ENCODE measurements at places on chromosomes 1 and 21.

DNA sequence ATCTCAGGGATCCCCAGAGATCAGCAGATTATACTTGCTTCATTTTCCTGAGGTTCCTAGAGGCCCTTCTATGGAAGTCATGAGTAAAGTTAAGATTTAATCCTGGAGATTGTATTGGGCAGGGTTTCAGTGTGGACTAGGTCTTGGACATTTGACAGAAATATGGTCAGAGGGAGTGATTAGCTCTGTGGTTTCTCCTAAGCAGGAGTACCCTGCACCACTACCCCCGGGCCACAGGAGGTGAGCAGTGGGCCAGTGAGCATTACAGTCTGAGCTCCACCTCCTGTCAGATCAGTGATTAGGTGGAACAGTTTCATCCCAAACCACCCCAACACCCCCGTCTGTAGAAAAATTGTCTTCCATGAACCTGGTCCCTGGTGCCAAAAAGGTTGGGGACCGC is 43.2 kb downstream of the PHACTR4 start:
- DNase-seq = no peak

- DNase-seq = no peak
Measured at GRCh38 chr1:17089506-17089905, 29.7 kb downstream of the PADI2 start.

DNA sequence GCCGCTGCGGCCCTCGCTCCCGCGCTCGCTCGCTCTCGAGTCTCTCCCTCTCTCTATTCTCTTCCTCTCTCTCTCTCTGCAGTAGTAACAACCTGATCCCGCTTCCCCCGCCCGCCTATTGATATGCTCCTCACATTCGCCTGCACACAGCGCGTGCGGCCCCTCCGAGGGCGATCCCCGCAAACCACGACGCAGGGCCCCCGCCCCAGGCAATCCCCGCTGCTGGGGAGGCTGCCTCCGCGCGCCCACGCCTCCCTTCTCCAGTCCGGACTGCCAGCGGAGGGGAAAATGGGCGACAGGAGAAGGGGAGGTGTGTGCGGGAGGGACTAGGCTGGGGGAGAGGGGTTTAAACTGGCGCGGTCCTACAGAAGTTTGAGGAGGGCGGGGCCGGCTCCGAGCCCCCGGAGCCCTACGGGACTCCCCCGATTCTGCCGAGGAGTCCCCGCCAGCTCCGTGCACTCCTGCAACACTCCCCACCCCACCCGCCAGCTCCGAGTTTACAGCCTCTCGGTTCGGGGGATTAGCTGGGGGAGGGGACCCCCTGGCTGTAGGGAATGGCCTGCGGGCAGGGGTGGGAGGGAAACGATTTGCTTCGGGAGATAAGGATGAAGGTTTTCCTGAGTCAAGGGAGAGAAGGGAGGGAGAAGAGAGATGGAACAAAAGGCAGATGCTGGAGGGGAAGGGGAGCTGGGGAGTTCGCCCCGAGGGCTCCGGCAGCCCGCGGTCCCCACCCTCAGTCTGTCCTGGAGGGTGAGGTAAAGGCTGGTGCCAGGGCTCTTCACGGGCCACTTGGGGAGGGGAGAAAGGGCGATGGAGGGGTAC is 66.6 kb downstream of the SYT2 start:
- no peak for DNase-seq

DNA sequence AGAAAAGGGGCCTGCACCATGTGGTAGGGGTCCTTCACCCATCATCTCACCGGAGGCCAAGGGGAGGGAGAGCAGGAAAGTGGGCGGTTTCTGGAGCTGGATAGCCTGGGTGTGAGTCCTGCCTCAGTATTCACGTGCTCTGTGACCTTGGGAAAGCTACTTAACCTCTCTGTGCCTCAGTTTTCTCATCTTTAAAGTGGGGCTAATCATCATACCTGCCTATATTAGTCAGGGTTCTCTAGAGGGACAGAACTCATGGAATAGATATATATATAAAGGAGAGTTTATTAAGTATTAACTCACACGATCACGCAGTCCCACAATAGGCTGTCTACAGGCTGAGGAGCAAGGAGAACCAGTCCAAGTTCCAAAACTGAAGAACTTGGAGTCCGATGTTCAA is 78.7 kb downstream of the FBXO2 start:
- DNase-seq = no peak

DNA sequence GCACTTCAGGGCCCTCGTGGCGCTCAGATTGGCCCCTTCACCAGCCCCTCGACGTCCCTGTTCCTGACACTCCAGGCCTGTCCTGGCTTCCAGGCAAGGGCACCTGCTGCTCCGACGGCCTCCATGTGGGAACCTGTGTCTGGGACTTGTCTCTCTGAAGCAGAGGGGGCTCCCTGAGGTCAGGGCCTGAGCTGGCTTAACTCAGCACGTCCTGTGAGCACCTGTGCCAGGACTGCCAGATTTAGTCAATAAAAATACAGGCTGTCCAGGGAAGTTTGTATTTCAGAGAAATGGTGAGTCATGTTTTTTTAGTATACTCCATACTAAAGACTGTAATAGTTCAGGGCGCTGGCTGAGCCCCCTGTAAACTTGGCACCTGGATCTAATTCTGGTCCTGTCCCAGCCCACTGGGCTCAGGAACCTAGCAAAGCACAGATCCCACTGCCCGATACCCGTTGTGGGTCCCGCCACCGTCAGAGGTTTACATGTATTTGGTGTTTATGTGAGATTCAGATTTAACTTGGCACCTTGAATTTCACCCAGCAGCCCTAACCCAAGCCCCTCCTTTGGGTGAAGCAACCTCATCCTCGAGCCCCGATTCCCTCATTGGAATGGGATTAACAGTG is 109.9 kb upstream of the IFFO2 start:
- DNase-seq = no peak

DNA sequence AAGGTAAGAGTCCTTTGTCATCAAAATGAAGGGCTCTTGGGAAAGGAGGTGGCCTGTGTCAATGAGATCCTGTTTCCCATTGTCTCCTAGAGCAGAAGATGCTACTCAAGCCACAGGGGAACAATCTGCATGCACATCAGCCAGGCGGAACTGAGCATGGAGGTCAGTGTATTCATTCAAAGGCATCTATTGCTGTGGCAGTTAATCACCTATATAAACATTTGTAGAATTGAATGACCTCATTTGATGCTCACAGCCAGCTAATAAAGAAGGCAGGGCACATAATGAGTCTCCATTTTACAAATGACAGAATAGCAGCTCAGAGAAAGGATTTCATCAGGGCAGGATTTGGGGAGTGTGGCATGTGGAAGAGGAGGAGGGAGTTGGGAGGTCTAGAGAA is 5.7 kb upstream of the FYB2 start:
- DNase-seq = no peak

GRCh38 chr1:40784771-40785151 is 1.2 kb downstream of the KCNQ4 start:
- no peak for DNase-seq

- DNase-seq = no peak
Measured at GRCh38 chr1:164756741-164757140, 197.8 kb downstream of the PBX1 start.

- no peak for DNase-seq
Measured at GRCh38 chr1:164673584-164674214, 114.7 kb downstream of the PBX1 start.

DNA sequence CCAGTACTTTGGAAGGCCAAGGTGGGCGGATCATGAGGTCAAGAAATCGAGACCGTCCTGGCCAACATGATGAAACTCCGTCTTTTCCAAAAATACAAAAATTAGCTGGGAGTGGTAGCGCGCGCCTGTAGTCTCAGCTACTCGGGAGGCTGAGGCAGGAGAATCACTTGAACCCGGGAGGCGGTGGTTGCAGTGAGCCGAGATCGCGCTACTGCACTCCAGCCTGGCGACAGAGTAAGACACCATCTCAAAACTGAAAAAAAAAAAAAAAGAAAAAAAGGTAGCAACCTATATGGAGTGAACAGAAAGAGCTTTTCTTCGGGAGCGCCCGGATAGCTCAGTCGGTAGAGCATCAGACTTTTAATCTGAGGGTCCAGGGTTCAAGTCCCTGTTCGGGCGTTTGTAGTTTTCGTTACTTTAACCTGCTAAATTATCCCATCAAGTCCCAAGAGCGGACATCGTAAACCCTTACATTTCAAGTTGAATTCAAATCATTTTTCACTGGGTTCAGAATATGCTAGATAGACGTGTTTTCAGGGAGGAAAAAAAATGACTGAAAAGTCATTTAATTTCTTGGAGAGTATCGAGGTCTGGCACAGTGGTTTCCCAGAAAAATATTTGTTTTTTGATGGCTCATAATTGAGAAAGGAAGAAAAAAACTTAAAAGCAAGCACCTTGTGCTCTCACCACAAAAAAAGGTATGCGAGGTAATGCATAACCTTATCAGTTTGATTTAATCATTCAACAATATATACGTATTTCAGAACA is 9.8 kb upstream of the MDM4 start:
- peak; percentile 83 for DNase-seq

DNA sequence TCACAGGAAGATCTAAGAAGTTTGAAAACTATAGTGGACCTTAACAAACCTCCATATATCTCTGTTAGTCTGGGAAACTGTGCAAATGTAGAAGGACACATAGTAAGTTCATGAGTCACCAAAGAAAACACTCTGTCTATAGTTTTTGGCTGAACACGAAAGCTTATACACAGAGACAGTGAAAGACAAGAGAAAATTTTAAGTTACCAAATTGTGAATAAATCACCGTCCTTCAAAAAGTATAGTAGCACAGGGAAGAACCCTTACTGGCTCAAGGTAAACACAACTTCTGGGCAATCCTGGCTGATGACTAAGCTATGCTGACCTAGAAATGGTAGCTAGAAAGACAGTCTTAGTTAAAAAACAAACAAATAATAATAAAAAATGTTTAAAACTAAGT is 1057.9 kb downstream of the AMY1C start:
- DNase-seq = no peak

GRCh38 chr1:161119092-161119903 is 1.4 kb downstream of the NIT1 start:
- DNase-seq = peak; percentile 71

DNA sequence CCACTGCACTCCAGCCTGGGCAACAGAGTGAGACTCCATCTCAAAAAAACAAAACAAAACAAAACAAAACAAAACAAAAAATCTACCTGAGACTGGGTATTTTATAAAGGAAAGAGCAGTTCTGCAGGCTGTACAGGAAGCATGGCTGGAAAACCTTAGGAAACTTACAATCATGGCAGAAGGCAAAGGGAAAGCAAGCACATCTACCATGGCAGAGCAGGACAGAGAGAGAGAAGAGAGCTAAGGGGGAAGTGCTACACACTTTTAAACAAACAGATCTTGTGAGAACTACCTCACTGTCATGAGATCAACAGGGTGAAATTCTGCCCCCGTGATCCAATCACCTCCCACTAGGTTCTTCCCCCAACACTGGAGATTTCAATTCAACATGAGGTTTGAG is 198.3 kb upstream of the SAMSN1 start:
- DNase-seq = no peak

- DNase-seq = no peak
Measured at GRCh38 chr1:73635021-73635420, 563.0 kb downstream of the LRRIQ3 start.

GRCh38 chr1:110059133-110059863 is 11.2 kb downstream of the ALX3 start:
- no peak for DNase-seq

GRCh38 chr1:89771991-89772560 is 48.8 kb upstream of the LRRC8D start:
- no peak for DNase-seq

- DNase-seq = no peak
Measured at GRCh38 chr1:234751678-234752077, 141.7 kb upstream of the IRF2BP2 start.

GRCh38 chr1:180933141-180933540 is 20.4 kb downstream of the KIAA1614 start:
- DNase-seq = no peak

DNA sequence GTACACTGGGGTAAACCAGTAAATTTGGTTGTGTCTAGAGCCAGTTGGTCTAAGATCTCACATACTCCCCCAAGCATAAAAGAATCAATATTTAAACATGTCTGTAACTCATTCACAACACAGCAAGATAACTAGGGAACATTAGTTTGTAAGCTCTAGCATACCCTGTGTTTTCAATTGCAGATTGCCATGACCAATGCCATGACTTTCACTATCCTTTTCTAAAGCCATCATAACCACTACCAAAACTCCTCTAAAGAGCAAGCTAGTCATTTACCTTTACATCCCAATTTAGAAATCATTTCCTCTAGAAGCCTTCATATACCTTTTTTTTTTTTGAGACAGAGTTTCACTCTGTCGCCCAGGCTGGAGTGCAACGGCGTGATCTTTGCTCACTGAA is 56.5 kb upstream of the PLA2G4A start:
- DNase-seq = no peak

DNA sequence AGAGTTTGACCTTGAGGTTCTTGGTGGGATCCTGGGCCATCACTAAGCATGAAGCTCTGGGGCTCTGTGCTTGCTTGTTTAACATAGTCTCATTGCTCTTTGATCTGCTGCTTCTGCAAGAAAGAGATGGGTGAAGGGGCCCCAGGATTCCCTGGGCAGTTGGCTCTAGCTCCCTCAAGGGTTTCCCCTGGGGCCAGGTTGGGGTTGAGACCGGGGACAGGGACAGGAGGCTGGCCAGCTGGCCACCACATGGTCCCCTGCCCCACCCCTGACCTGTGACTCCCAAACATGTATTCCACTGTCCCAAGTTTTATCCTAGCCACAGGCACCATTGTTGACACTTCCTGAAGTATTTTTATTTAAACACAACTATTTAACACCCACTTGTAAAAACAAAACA is 69.5 kb downstream of the FHAD1 start:
- DNase-seq = no peak

- DNase-seq = no peak
Measured at GRCh38 chr21:46246345-46246744, 17.8 kb upstream of the LSS start.

DNA sequence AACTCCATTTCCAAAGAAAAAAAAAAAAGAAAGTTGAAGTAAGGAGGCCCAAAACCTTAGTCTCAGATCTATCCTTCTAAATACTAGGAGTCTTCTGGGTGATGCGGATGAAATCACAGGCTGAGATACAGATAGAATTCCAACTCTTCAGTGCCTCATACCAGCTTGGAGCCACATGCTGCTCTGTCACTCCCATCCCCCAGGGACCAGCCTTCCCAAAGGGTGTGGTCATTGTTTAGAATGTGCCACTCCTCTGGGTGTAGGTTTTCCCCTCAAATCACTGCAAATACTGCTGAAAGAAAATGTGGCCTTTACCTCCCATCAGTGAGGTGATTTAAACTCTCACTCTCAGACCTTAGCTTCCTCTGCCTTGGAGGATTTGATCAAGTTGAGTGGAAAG is 112.9 kb downstream of the CDC7 start:
- no peak for DNase-seq

- DNase-seq = no peak
Measured at GRCh38 chr1:10815858-10816195, 19.4 kb upstream of the CASZ1 start.

Measured in activated CD4-positive, alpha-beta T cell treated with anti-CD3 and anti-CD28 coated beads, Interleukin-2, amount 50 U/mL, for 24 hours (primary cell).